ENCODE measurements at places on chromosomes 6 and 20. TPM values are rescaled to one million over a fixed set of nuclear protein-coding genes. Genes with fewer than 3 reads are reported as not detected.

- DNase-seq = no peak
Observed at GRCh38 chr6:15243910-15244619, 1.8 kb upstream of the JARID2 start.

DNA sequence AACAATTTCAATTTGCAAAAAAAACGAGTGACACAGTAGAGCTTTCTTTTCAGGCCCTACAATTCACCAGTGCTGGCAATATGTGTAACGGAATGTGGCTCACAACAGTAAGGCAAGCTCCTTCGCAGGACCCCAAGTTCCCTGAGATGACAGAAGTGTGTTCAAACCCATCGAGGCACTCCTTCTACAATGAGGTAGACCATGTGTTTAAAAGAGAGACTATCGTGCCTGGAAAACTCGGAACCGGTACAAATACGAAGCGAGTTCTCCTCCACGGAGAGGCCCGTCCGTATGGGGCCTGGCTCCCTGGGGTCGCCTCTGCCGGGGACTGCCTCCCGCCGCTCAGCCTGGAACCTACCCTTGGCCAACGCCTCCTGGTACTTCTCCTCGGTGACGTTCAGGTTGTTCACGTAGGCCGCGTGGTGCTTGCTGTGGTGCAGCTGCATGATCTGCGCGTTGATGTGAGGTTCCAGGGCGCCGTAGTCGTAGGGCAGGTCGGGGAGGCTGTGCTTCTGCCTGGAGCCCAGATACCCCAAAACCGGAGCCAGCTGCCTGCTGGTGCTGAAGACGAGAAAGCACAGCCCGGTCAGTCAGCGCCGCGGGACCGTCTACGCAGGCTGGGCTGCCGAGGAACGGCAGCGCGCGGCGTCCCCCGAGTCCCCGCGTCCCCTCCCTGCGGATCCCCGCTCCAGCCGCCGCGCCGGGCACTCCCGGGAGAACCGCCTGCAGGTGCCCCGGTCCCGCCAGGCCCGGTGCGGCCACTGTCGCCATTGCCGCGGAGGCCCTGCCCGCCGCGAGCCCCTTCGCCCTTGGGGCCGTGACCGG lies 526 bp downstream of the SOD2 start:
- DNase-seq = peak; percentile 79

GRCh38 chr6:45488889-45489288 lies 111.2 kb upstream of the SUPT3H start:
- DNase-seq = no peak

GRCh38 chr20:10648651-10649050 lies 25.1 kb downstream of the JAG1 start:
- DNase-seq = no peak

- DNase-seq = no peak
Observed at GRCh38 chr20:34797012-34797995, 28.1 kb downstream of the NCOA6 start.

DNA sequence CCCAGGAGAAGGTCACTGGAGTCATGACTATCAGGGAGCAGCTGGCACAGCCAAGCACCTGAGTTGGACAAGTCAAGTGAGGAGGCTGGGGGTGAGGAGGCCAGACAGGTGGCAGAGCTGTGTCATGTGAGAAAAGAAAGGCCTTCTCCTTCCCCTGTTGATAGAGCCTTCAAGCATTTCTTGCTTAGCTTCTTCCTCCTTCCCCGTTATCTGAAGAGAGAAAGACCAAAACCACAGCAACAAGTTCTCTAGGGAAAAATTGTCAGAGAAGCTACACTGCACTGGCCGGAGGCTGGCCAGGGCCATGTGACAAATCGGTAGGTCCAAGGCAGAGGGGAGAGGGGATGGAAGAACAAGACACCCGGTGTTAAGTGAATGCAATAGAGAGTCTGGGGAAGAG lies 202.1 kb upstream of the PRDM1 start:
- DNase-seq = no peak

DNA sequence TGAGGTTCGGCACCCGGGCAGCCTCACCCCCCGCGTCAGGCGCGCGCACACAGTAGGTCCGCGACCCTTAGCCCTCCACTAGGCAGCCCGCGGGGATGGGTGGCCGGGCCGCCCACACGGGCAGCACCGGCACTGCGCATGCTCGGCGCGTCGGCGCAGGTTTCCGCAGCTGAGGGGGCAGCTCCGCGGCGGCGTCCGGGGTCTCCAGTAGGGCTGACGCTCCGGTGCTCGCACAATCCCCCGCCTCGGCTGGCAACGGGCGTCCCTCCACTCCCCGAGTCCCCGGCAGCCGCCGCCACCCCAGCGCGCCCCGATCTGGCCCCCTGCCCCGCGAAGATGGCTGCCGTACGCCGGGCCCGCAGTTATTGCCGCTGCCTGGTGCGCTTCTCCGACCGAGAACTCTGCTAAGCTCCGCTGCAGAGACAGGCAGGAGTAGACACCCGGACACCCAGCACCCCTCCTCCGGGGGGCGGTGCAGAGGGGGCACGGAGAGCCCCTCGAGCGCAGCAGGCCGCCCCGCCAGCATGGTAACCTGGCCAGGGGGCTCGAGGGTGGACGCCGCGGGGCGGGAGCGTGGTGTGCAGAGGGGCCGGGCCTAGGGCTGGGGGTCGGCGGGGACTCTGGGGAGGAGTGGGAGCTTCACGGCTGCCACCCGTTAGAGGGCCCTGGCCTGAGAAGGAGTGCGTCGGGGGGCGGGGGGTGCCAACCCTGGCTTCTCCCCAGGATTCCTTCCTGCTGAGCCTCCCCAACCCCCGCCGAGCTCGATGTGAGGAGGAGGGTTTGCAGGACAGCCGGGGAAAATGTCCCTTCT lies at the start of gene FBXO9:
TSS of gene FBXO9 (plus strand) at position 139 of the 811 bp plus-strand sequence. CDS start at position 525, 386 bp downstream.
- peak; percentile 85 for DNase-seq

DNA sequence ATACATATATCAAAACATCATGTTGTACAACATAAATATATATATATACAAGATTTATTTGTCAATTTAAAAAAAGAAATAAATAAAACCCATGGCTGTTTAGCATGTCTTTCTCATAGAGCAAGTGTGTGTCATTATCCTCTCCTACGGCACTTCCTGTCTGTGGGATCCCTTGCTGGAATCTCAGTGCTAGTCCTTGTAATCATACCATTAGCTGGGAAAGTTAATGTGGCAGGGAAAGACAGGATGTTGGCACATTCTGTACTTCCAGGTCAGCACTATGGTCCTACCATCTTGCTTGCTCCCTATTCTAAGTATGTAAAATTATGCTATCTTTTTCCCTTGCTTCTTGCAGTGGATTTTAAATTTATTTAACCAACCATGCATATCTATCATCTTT lies 9.5 kb upstream of the SLC17A3 start:
- DNase-seq = no peak

- DNase-seq = no peak
Observed at GRCh38 chr20:481167-481566, 18.8 kb upstream of the TBC1D20 start.

GRCh38 chr6:79605061-79605460 lies 26.1 kb upstream of the SH3BGRL2 start:
- no peak for DNase-seq

DNA sequence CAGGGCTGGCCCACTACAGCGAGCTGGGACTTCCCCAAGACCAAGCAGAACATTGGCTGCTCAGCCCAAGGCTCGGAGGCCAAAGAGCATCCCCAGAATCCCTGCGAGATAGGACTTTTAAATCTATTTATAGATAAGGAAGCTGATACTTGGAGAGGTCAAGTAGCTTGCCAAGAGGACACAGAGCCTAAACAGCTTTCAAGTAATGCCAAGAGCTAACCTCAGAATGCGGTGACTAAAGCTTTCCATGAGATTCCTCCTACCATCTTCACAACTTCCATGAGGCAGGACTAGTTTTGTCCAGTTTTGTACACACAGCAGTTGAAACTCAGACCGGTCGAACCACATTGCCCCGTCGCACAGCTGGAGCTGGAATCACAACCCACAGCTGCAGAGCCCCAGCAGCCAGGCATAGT lies 168.1 kb upstream of the TOP1 start:
- DNase-seq = no peak

- no peak for DNase-seq
Observed at GRCh38 chr20:50283922-50284810, 93.5 kb downstream of the CEBPB start.

- DNase-seq = no peak
Observed at GRCh38 chr6:148423133-148423532, 80.5 kb downstream of the SASH1 start.

- DNase-seq = no peak
Observed at GRCh38 chr6:100493206-100493888, 28.6 kb upstream of the SIM1 start.

- no peak for DNase-seq
Observed at GRCh38 chr20:6708010-6708409, 59.5 kb upstream of the BMP2 start.

- no peak for DNase-seq
Observed at GRCh38 chr6:27407153-27407814, 18.7 kb downstream of the ZNF391 start.

DNA sequence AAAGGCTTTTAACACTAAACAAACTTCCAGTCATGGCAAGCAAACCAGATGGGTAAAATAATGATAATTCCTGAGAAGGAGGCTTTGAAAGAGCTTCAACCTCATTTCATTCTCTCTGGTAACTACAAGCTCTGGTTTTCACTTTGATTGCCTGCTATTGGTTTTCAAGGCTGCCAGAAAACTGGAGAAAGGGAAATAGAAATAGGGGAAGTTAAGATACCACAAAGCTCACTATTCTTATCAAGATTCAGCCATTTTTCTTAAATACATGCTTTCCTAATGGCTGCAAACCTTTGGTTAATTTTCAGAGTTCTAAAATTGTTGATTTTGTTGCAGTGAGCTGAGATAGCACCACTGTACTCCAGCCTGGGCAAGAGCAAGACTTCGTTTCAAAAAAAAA lies 42.5 kb upstream of the NELFCD start:
- no peak for DNase-seq

GRCh38 chr6:53240139-53240538 lies 91.5 kb upstream of the GCM1 start:
- DNase-seq = no peak

- DNase-seq = no peak
Observed at GRCh38 chr6:11213422-11214021, 18.9 kb downstream of the NEDD9 start.

- no peak for DNase-seq
Observed at GRCh38 chr20:59064214-59064722, 21.7 kb upstream of the PRELID3B start.

DNA sequence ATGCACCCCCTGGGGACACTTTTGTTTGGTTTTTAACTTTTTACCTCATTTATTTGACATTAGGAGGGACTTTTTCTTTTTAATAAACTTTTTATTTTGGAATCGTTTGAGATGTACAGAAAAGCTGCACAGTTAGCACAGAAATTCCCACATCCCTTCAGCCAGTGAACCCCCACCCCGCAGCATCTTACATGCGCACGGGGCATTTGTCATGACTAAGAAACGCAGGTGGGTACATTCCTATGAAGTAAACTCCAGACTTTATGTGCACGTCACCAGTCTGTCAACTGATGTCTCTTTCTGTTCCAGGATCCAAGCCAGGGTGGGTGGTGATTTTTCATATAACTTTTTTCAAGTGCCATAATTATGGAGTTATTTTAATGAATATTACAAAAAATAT lies 4.9 kb upstream of the ZNF831 start:
- DNase-seq = no peak

DNA sequence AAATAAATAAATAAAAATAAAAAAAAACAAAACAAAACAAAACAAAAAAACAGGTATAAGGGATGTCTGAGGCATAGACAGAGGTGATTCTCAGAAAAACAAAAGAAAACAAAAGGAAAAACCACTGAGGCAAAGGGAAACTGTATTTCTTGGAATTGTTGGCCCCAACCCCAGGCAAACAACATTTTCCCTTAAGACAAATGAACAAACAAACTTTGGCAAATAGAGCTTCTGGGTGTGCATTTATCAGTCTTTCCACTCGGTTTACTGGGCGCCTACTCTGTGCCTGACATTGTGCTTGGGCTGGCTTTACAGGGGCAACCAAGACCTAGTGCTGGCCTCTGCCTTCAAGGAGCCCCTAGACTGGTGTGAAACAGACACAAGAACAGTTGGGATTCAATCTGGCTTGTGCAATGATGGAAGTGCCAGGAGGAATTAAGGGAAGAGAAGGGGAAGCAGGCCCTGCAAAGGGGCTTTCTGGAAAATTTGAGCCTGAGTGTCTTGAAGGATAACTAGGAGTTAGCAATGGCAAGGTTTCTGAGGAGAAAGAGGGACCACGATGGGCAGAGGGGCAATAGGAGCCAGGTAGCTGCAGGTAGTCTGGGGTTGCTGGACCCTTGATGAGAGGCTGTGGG lies 33.8 kb upstream of the IER3 start:
- DNase-seq = no peak

Gene ANKS1A
- 28.0 TPM for total RNA-seq

Gene MYMX
- total RNA-seq = 0.53 TPM

Gene TUBB2B
- 37.8 TPM for total RNA-seq

Gene CST2
- total RNA-seq = 2.6 TPM

Gene SRSF12
- 3.9 TPM for total RNA-seq

Gene IRAK1BP1
- total RNA-seq = 4.4 TPM

Gene HLA-DOB
- 0.88 TPM for total RNA-seq

Gene DEFB115
- not detected for total RNA-seq

Gene SLC17A9
- 3.9 TPM for total RNA-seq

Gene SLC17A1
- 1.2 TPM for total RNA-seq
